ENCODE measurements at places on chromosomes 2 and 18.

DNA sequence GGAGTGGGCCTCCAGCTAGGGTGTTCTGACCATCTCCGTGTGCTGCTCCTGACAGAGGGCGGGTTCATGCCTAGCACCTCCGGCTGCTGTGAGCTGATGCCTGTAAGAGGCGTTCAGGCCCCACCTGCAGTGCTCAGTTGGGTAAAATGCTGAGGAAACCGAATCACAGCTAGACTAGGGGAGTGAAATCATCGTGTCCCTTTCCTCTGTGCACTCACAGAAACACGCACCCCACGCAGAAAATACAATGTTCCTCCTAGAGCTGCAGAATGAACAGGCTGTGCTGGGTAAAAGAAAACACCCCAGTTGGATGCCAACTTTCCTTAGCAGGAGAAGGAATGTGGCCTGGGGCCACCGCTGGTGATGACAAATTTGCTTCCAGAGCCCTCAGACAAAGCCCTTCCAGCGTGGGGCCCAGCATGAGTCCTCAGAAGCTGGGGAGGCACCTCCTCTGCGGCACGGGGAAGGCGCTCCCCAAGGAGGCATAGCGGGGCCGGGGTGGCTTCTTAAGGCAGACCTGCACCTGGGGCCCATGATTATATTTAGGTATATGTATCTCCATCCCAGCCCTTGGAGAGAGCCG lies 16.3 kb upstream of the ARHGEF4 start:
- DNase-seq, result no peak

- no peak for DNase-seq
Observed at GRCh38 chr2:69482471-69482870, 45.2 kb upstream of the NFU1 start.

DNA sequence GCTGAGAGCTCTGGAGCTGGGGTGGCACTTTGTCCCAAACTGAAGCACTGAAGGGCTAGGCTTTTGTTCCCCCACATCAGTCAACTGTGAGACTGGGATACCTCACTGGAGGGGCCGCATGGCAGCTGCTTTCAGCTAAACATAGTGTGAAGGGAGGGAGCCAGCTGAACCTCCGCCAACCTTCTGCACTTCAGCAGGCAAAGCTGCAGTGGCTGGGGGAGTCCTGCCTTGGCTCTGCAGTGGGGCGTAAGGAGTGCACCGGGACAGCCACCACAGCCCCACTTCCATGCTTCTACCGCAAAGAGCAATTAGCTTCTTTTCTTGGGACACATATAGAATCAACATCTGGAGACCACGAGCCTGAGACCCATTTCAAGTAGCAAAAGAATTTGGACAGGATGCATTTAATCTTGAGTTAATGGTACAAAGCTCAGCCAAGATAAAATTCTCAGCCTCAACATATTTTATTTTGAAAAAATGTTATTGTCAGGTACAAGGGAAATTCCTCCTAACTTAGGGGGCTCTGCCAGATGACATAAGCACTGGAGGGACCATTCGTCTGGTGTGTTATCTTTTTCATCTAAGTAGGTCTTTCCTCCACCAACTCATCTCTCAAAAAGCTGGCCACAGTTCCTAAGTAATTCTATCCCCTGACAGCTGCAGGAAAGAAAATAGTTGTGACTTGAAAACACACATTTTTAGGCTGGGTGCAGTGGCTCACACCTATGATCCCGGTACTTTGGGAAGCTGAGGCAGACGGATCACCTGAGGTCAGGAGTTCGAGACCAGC lies 25.6 kb upstream of the MYCN start:
- DNase-seq, result no peak

- no peak for DNase-seq
Observed at GRCh38 chr2:64655018-64655664, 1.4 kb upstream of the SERTAD2 start.

- DNase-seq, result no peak
Observed at GRCh38 chr2:9146646-9147045, 60.0 kb upstream of the ASAP2 start.

GRCh38 chr2:220396287-220396686 lies 768.9 kb downstream of the SLC4A3 start:
- DNase-seq, result no peak

DNA sequence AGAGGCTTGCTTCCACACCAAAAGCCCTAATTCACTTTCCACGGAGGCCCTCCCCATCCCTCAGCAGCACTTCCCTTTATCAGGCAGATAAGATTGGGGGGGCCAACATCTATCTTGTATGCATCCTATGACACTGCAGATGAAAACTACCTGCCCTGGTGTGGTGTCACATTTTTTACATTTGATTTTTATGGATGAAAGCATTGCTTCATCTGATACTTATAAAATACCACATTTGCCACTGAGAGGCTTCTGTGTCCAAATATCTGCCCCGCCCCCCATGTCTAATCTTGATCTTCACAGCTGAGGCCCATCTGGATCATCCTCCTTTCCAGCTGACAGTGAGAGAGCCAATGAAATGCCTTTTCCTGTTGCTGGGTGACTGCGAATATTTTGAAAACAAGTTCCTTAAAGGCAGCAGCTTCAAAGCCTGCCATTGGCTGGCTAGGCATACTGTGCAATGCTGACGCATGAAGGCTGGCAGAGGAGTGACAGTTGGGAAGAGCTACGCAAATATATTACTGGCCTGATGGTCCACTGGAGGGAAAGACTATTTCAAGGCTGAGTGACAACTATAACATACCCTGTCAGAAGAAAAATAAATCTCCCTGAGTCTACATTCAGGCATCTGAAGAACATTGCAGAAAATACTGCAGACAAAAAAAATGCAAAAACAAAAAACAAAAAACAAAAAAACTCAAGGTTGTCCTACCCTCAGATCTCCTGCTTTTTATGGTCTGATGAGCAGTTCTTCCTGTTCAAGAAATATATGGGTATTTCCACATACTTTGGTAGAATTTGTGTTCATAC lies 318.7 kb downstream of the PDE11A start:
- DNase-seq, result no peak

DNA sequence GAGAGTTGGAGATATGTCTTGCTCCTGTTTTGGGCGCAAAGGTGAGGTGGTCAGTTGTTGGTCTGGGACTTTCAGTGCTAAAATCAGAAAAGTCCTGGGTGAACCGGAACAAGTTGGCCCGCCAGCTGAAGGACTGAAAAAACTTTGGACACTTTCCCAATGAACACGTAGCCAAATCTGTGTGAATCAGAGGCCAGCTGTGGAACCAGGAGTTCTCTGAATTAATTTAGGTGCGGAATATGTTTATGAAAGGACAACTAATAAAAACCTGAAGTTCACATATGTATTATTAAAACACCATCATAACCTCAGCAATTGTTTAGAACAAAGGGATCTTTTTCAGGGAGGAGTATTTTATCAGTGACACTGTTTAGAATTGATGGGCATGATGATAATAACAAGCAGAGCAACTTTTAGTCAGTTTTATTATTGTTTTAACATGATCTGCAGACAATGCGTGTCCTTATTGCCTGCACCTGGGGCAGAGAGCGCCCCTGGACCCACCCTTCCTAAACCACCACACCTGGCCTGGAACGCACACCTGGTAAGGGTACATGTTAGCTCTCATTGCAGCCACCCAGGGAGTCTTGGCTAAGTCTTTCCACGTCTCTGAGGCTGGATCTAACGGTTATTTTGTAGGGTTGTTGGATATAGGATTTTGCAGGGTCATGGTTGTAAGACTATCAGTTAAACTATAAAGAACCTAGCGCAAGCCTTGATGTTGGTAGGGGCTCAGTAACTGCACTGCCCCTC lies 9.9 kb upstream of the ODC1 start:
- DNase-seq, result peak; percentile 54

GRCh38 chr2:127164761-127165538 lies 55.1 kb downstream of the CYP27C1 start:
- DNase-seq, result no peak

GRCh38 chr2:30231996-30232800 lies 864 bp downstream of the LBH start:
- no peak for DNase-seq

DNA sequence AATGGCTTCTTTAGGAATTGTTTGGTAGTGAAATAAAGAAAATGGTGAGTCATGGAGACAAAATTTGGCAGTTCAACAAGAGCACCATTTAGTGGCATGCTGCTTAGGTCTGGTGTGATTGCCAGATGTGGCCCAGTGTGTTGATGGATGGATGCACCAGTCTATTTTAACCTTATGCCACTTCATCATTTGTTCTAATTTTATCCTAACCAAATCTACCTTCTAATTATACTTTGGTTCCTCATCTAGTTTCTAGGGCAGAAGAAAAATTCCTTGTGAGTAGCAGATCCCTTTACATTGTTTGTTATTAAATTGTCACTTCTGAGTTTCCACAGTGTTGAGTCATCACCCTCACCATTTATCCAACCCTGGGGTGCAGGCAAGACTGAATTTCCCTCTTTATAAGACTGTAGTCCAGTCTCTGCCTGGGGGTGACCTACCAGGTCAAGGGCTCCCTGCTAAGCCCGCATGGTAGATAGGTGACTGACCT lies 32.5 kb downstream of the NABP1 start:
- no peak for DNase-seq

- no peak for DNase-seq
Observed at GRCh38 chr2:237315170-237315828, 98.7 kb downstream of the COL6A3 start.

- no peak for DNase-seq
Observed at GRCh38 chr2:117858892-117859531, 44.5 kb downstream of the DDX18 start.

DNA sequence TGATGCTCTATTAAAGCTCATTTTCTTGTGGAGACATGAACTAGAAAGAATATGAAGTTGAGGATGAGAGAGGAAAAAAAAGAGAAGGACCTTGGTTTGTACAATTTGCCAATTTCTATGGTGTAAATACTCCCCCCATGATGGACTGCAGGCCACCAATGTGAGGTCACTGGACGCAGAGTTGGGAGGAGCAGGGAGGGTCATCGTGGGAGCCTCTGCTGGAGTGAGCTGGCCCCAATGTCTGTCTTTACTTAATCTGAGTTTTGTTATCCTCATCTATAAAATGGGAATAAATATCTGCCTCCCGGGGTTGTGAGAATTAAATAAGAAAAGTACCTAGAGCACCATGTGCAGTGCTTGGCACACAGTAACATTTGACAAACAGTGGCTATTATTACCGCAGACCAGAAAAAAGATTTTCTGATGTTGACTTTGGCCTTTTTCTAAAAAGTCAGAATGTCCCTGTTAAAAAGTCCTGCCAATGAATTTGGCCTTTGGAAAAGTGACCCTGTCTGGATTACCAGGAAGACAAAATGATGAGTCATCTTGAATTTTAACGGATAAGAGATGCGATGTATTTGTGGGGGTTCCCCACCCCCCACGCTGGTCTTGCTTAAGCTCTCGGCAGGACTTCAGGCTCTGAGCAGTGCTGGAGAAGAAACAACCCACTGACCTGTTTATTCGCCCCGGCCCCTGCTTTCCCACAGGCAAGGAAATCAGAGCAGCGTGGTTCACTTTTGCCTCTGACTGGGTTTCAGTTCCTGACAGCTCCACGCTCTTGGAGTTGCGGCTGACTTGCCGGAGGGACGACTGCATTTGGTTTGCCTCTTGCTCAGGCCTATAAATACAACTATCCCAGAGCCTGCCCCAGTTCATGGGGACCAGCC lies 50.3 kb upstream of the FOSL2 start:
- no peak for DNase-seq

DNA sequence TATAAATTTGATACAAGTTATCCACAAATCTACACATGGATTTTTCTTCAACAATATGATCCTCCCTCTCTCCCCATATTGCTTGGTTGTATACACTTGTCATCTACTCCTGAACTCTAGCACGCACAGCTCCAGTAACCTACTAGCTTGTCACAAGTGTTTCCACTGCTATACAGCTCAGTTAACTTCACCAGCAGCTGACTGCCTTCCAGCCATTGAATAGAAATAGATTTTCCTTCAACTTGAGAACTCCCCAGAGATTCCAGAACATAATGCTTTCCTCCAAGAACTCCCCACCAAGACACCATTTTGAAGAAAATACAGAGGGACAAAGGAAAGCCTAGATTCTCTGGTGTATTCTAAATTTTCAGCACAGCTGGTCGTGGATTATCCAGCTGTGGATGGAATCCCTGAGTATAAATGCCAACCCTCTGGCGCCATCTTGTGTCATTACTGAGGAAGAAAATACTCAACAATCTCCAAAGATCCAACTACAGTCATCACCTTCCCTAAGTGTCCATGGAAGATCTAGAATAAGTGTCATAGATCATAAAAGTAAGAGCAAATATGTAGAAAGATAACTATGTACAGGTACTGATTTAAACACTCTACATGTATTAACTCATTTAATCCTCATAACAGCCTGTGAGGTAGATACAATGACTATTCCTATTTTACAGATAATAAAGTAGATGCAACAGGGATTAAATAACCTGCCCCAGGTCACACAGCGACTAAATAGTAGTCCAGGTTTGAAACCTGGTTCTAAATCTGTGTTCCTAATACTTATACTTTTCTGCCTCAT lies 156.7 kb downstream of the ARHGAP28 start:
- peak; percentile 46 for DNase-seq

DNA sequence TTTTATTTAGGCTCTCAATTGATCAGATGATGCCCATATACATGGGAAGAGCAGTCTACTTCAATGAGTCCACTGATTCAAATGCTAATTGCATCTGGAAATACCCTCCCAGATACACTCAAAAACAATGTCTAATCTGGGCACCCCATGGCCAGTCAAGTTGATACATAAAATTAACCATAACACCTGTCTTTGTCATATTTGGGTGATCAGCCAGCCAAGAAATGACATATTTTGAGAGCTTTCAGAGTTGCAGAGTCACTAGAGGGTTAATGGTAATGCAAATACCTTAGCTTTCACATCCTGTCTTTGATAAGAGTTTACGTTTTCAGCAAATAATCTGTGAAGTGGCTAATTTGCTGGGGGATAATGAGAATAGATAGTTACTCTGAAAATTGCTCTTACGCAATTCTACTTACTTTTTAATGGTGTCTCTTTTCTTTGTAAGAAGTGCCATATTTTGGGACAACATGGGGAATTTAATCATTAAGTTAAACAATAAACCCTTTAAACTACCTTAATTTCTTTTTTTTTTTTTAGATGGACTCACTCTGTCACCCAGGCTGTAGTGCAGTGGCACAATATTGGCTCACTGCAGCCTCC lies 49.1 kb downstream of the CCDC195 start:
- DNase-seq, result no peak

GRCh38 chr2:105417857-105418436 lies 19.1 kb upstream of the FHL2 start:
- no peak for DNase-seq

- DNase-seq, result no peak
Observed at GRCh38 chr2:196200557-196200956, 29.2 kb upstream of the STK17B start.

DNA sequence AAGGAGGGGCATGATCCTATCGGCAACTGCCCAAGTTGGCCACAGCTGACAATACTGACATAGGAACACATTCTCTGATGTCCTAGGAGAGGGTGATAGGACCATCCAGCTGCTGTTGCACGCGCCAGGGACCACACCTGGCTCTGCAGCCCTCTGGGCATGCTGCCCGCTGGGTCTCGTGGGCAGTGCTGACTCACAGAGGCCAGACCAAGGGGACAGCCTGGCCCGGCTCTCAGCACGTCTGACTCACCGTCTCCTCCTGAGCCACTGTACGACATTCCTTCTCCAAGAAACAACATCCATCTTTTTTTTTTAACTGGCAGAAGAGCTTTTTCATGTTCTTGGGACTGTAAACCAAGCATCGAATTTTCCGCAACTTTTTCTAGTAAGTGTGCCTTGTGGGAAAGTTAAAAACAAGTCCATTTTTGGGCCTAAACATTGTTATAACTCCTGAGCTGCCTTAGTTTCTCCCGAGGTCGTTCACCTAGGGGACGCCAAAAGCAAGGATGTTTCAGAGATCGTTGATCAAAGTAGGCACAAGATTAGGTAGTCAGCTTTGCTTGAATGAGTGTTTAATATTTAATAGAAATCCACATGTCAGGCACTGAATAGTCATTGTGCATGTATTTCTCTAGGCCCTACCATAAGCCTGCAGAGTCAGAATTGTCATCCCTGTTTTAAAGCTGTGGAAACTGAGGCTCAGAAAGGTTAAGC lies 100.3 kb downstream of the TTC32 start:
- peak; percentile 93 for DNase-seq
